Stimulated activated CD8-positive, alpha-beta memory T cell treated with anti-CD3 and anti-CD28 coated beads, Interleukin-7, amount 100 ng/mL, for 1 hour (primary cell): ENCODE measurements at places on chromosomes 7 and 10.
A peak's percentile ranks its signal among the peaks of the same experiment; 100 is the strongest.

- DNase-seq, result no peak
Measured at GRCh38 chr10:30765616-30766015, 136.1 kb upstream of the LYZL2 start.

DNA sequence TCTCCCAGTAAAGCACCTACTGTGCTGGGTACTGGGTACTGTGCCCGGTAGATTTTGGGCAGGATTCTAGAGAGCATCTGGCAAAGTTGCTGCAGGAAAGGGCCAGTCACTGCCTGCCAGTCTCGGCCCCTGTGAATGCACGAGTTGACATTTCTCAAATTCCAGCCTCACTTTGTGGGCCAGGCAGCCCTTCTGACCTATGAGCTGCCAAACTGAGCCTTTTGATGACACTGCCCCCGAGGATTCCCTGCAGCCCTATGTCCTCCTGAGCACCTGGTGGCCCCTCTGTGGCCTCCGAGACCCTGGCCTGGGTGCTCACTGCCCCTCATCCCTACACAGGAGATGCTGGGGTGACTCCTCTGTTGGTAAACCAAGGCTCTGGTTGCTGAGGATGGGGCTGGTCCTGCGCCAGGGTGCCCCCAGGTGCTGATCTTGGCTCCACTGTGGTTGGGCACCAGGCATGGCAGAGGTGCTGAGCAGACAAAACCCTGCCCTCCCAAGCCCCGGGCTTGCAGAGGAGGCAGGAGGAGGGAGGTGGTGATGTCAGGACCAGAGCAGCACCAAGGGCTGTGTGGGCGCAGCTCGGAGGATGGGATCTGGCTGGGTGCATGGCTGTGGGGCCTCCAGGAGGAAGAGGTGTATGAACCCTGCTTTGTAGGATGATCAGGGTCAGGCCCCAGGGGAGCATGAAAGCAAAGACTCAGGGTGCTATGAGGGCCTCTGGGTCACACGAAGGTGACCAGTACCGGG lies 16.2 kb downstream of the LHPP start:
- DNase-seq, result no peak

- DNase-seq, result no peak
Measured at GRCh38 chr7:44140341-44140740, 791 bp downstream of the MYL7 start.

GRCh38 chr7:148624735-148625134 lies 34.2 kb downstream of the C7orf33 start:
- no peak for DNase-seq

DNA sequence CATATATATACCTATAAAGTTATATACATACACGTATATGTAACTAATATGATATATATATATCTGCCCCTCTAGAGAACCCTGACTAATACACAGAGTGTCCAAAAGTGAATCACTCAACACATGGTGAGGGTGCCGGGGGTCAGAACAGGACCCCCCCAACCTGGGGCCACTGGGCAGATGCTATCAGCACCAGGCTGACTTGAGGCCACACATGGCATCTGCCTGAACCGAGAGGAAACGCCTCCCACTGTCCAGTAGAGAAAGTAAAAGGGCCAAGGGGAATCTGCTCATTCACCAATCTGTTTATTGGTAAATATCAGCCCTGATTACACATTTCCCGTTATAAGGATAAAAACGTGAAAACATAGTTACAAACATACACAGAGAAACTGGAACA lies 218.3 kb downstream of the PTPRN2 start:
- no peak for DNase-seq

GRCh38 chr7:25802473-25802872 lies 349.5 kb upstream of the NFE2L3 start:
- DNase-seq, result no peak

DNA sequence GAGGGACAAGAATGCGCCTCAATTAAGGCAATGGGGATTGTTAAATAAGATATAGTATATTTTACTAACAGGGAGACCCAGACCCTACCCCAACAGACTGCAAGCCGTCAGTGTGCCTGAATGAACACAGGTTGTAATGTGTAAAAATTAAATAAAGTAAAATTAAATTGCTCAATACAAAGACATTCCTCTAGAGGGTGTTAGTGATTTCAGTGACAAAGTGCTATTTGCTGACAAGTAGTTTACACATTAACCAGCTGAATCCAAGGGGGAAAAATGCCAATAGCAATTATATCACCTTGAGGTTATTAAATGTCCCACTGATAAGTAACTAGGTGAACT lies 110.5 kb downstream of the EBF3 start:
- no peak for DNase-seq

- no peak for DNase-seq
Measured at GRCh38 chr10:63542835-63543575, 21.8 kb downstream of the REEP3 start.

DNA sequence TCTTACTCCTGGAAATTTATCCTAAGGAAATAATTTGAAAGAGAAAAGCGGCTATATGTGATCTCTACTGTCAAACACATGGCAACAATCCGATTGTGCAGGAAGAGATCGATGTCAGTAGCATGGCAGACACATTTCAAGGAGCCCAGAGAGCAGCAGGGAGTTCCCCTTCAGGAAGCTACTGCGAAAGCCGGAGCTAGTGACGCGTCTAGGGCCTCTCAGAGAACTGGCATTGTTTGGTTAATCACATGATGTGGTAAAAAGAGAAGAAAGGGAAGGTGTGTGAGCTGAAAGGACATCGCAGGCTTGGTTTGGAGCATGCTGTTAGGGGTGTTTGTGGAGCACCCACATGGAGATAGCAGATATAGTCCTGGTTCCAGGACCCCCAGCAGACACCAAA lies 74.9 kb downstream of the BEND7 start:
- DNase-seq, result no peak

- DNase-seq, result no peak
Measured at GRCh38 chr7:68744036-68744435, 854.2 kb upstream of the AUTS2 start.

DNA sequence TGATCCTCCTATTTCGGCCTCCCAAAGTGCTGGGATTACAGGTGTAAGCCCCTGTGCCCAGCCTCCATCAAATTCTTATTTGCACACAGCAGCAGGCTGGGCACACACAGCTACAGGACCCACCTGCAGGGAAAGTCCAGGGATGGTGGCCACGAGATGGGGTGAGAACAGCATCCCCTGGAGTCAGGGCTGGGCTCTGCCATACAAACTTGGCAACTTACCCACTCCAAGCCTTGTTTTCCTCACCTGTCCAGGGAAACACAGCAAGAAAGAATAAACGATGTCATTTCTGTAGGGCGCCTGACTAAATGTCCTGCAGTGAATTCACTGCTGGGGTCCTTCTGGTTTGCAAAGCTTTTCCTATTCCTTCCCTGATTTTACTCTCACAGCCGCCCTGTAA lies 5.5 kb downstream of the MYH16 start:
- DNase-seq, result no peak

- DNase-seq, result no peak
Measured at GRCh38 chr10:98832738-98833137, 386.0 kb upstream of the HPS1 start.

GRCh38 chr10:74061104-74061503 lies 63.2 kb downstream of the VCL start:
- DNase-seq, result no peak

DNA sequence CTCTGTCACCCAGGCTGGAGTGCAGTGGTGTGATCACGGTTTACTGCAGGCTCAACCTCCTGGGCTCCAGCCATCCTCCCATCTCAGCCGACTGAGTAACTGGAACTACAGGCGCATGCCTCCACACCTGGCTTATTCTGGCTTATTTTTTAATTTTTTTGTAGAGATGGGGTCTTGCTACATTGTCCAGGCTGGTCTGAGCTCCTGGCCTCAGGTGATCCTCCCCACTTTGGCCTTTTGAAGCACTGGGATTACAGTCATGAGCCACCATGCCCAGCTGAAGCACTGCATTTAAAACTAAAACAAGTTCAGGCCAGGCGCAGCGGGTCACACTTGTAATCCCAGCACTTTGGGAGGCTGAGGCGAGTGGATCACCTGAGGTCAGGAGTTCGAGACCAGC lies 8.0 kb downstream of the SH3PXD2A start:
- DNase-seq, result no peak

DNA sequence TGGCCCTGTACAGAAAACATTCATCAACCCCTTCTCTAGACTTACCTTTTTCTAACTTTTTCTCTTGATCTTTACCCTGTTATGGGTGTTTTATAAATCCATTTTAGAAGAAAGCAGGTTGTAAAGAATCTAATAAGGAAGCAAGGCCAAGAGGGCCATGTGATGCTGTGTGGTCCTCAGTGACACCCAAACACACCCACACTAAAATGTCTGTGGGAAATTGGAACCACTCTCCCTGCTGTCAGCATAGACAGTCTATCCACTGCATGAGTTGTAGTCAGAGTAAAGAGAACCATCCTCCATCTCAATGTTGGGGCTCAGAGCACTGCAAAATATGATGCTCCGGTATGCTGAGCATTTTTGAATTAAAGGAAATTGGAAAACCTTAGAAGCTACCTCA lies 235.5 kb downstream of the SKIDA1 start:
- DNase-seq, result no peak

DNA sequence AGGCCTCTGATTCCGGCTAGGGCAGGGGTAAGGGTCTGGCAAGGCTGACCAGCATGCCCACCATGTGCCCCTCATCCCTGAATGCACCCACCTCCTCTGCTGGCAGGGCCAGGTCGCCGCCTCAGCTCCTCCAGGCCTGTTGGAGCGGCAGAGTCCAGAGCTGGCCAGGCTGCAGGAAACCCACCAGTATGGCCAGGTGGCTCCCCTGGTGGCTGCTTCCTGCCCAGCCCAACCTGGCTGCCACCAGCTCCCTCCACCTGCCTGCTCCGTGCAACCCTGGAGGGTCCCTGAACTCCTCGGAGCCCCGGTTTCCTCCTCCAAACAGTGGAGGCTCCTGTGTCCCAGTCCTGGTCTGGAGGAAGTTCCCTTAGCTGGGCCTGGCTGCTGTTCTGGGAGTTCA lies 39.6 kb downstream of the MICALL2 start:
- DNase-seq, result no peak

- DNase-seq, result no peak
Measured at GRCh38 chr7:54837761-54838160, 78.8 kb upstream of the SEC61G start.

DNA sequence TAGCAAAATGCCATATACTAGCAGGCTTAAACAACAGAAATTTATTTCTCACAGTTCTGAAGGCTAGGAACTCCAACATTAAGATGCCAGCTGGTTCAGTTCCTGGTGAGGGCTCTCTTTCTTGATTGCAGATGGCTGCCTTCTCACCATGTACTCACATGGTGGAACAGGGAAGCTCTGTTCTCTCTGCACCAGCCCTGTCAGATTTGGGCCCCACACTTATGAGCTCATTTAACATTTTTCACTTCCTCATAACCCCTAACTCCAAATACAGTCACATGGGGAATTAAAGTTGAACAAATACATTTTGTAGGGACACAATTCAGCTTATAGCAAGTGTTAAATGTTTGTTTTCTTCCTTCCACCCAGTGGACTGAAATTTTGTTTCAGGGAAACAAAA lies 218.6 kb upstream of the TAC1 start:
- DNase-seq, result no peak

DNA sequence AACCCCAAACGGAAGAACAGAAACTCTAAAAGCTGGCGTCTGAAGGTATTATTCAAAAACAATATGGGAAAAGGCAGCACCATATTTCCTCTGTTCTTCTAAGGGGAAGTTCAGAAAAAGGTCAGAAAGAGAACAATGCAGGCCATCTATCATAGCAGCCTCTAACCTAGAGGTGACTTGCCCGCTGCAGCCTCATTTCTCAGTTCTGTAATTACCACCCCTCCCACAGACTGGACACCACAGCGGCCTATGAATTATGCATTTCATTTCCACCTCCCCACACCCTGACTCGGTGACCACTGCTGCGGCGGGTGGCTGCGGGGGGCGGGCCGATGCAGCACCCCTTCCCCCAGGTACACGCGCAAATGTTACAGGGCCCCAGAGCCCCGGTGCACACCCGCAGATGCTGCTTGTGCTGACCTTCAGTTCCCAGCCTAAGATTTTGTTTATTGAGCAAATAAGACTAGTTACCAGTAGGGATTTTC lies 125.5 kb downstream of the CLEC2L start:
- no peak for DNase-seq

DNA sequence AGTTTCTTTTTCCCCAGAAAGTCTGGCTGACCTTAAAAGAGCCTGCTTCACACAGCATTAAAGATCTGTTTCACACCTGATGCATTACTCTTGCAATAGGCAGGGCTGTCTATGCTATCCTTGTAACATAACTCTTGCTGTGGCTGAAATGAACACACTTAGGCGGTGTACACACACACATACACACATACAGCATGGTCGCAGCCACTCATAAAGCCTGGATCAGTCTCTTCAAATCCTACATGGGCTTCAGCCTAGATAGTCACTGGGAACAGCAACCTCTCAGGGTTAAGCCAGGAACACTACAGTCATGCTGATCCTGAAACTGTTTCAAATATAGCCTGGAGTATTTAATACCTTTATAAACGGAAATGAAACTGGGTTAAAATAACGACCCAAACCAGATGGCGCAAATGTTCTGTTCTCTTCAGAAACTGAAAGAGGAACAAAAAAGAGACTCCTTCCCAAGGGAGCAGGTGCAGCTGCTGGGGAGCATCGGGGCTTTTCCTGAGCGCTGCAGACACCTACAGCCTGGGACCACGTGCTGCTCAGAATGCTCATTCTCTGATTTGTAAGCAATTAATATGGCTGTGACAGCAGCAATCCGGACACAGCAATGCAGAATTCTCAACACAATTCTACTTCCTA lies 61.0 kb upstream of the SFMBT2 start:
- DNase-seq, result no peak

- DNase-seq, result peak; percentile 45
Measured at GRCh38 chr10:28302012-28302637, 739 bp downstream of the MPP7 start.

- no peak for DNase-seq
Measured at GRCh38 chr10:88459530-88459929, 123.6 kb downstream of the RNLS start.

DNA sequence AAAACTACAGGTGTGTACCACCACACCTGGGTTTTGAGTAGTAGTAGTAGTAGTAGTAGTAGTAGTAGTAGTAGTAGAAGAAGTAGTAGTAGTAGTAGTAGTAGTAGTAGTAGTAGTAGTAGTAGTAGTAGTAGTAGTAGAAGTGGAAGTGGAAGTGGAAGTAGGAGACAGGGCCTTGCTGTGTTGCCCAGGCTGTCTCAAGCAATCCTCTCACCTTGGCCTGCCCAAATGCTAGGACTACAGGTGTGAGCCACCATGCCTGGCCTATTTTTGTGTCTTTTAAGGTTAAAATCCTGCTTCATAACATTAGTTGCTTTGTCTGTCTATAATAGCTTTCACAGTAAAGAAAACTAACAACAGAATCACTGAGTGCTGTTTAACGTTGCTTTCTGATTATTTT lies 111.7 kb downstream of the PODXL start:
- DNase-seq, result no peak

GRCh38 chr7:7231865-7232264 lies 49.5 kb downstream of the C1GALT1 start:
- DNase-seq, result no peak

GRCh38 chr7:137151041-137151689 lies 192.4 kb downstream of the PTN start:
- DNase-seq, result no peak
